Activated CD4-positive, CD25-positive, alpha-beta regulatory T cell (primary cell): ENCODE measurements at places on chromosomes 2 and 18.

DNA sequence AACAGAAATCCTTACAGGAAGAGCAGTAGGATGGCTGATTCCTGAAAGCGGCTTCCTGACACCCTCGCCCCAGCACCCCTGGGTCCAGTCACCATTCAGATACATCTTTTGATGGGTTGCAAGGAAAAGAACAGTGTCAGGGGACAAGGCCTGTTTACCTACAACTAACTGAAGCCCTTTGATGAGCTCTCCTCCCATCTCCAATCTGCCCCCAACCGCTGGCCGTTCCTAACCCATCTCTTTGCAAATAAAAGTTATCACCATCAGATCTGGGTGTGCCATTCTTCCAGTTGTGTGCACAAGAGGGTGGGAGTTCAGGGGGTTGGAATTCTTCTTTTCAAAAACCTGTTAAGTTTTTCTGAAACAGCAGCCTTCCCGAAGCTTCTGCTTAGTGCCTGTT lies 48.9 kb downstream of the ARL4C start:
- no peak for DNase-seq

- DNase-seq, result no peak
These were observed 167.3 kb downstream of the CDH2 start for GRCh38 chr18:28009589-28009988.

DNA sequence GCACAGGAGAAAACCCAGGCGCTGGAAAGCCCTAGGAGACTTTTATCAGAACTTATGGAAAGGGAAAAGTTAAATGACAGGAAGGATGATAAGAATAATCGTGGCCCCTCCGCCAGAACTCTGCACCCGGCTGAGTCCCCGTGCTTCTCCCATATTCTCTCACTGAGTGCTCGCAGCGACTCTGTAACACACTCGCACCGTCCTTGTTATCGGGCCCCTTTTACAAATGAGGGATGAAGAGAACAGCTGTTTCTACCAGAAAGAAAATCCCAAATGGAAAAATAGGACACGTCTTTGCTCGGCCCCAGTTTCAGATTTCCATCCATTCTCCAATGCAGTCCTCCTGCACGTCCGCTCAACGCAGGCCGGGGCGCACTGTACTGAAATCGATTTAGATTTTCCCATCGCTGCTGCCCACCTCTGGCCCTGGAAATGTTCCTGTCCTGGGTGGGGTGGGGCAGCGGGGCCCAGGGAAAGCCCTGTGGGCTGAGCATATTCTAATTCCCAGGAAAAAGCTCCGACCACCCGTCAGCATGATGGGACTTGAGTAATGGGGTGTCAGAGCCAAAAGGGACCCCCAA lies 66.4 kb downstream of the KCNF1 start:
- DNase-seq, result no peak

DNA sequence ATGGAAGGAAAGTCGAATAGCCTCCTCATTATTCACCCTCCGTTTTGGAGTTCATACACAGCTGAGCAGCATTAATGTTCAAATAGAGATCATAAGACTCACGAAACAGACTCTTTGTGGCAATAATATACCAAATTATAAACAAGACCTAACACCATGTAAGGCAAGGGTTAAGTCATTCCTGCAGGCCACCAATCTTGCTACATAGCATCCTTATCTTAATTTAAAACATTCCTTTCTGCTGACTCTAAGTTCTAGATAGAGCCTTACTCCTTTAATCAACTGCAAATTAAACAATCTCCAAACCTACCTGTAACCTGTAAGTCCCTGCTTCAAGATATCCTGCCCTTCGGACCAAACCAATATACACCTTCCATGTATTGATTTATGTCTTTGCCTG lies 178.0 kb downstream of the PDE11A start:
- no peak for DNase-seq
